ENCODE measurements at places on chromosomes 16 and 17.

DNA sequence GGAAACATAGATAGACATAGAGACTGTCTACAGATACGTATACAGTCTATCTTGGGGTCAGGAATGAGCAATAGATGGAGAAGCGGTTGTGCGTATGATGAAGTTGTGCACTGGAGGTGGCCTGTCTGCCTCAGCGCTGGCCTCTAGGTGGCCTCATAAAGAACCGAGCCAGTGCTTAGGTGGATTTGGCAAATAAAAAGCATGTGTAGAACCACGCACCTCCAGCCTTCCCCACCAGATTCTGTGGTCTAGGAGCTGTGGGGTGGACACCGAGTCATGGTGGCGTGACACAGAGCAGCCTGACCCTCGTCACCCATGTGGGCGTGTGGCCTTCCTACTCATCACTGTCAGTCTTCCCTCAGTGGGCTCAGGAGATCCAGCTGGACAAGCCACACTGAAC lies 34.0 kb downstream of the PGS1 start:
- peak; percentile 40 for DNase-seq

DNA sequence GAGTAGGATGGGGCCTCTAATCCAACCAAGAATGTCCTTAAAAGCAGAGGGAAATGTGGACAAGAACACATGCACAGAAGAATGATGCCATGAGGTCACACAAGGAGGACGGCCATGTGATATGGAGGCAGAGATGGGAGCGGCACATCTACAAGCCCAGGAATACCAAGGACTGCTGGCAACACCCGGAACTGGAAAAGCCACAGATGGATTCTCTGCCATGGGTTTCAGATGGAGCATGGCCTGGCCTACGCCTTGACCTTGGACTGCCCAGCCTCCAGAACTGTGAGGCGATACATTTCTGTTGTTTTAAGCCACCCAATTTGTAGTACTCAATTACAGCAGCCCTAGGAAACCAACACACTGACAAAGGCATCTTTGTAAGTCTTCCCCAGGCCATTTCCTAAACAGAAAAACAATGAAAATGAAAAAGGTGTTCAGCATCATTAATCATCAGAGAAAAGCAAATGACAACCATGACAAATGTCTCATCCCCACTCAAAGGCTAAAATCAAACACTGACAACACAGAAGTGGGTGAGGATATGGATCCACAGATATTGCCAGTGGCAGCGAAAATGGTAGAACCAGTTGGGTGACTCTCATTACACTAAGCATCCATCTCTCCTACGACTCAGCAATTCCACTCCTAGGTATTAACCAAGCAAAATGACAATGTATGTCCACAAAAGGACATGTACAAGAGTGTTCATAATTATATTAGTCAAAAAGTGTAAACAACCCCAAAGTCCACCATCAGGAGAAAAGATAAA lies 76.9 kb upstream of the CNEP1R1 start:
- no peak for DNase-seq

DNA sequence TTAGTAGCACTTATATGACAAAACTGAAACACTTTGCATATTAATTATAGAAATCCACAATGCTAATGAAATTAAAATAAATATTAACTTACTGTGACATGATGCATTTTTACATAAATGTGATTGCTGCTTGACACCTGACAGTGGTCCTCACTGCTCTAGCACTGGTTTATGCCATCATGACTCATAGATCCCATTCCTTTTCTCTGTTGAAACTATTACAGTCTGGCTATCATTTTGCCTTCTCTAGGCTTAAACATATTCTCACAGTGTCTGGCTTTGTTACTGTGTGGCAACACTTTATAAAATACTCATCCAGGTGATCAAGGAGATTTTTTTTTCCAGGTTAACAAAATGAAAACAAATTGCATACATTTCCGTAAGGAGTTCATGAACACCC lies 108.0 kb downstream of the MRTFB start:
- no peak for DNase-seq

DNA sequence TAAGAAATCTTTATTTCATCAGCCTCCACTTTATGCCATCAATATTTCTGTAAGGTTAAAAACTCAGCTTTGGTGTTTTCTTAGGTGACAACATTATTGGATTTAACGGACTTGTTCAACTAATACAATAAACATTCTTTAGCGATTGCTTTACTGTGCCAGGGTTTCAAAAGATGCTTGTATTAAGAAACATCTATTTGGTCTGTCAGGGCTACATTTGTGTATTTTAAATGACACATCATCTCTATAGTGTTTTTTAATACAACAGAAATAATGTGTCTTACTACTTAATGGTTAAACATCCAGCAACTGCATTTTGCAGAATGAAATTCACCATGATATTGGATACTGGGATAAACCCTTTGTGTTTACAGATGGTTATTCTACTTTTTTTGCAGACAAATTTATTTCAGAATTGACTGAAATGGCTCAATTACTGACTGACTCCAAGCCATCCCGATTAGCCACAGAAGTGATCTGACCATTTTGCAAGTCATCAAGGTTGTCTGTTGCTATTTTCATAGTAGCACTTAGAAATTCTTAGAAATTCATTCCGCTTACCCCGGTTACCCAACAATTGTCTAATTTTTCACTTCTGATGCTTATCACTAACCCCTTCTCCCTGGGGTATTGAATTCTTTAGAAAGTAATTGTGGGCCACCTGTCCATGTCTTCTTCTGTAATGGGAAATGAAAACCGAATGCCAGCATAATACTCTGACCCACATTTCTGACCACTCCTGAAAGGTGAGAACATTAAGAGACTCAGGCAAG lies 63.7 kb downstream of the HS3ST3A1 start:
- peak; percentile 72 for DNase-seq

DNA sequence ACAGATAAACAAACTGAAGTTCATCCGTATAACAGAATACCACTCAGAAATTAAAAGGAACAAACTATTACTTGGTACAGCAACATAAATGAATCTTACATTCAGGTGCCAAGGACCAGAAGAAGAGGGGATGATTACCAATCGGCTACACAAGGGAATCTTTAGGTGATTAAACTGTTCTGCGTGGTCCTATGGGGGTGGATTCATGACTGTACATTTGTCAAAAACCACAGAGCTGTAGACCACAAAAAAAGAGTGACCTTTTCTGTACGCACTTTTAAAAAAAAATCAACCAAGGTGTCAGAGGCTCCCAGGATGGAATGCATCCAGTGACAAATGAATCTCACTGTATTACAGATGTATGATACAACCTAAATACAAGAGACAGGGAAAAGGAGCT lies 110.8 kb downstream of the CDYL2 start:
- DNase-seq, result no peak

DNA sequence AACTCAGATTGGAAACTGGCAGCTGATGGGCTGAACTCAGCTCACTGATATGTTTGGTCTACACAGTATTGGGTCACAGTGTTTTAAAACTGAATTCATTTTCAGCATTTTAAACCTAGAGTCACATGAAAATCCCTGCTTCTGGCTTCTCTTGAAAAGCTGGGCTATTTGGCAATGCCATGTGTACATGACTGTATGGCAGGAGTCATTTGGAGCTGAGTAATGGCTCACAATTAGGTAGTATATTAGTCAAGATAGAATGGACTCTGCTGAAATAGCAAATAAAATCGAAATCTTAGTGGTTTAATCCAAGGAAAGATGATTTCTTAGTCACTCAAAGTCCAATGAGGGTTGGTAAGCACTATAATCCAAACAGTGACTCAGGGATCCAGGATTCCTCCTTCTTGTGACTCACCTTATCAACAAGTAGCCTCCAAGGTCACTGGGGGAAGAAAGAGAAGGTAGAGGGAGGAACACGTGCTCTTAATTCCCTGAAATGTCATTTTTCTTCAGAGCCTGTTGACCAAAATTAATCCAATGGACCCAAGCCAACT lies 13.9 kb upstream of the PMP22 start:
- DNase-seq, result no peak

- DNase-seq, result no peak
Observed at GRCh38 chr16:1208239-1208830, 16.7 kb downstream of the TPSG1 start.

DNA sequence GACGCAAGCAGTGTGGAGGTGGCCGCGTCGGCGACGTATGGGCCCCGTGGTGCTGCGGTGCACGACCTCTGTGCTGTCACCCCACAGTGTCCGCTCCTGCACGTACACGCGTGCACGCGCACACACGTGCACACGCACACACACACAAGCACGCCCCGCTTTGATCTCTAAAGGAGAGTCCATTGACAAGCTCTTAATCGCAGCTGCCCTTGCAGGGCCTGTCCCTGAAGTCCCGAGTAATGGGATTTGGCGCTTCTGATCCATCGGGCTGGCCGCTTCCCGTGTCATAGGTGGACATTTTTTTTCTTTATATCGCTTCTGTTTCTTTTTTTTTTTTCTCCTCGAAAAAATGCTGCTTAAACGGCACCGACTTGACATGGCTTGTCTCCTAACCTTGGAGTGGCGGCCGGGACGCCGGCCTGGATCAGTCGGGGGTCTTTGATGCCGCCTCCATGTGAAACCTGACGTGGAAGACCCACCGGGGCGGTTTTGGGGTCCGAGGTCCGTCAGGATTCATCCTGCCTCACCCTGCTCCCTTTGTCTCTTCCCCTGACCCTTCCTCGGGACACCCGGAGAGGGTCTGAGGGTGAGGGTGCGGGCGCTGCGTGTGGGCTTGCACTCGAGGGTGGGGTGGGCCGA lies 8.3 kb upstream of the AXIN1 start:
- DNase-seq, result no peak

- DNase-seq, result no peak
Observed at GRCh38 chr16:9365370-9365728, 273.9 kb downstream of the HAPSTR1 start.

GRCh38 chr17:49383060-49383459 lies 21.0 kb upstream of the ZNF652 start:
- DNase-seq, result no peak

GRCh38 chr17:47850692-47851573 lies at the start of gene SP6:
Gene SP6, minus strand, starts transcription at chr17:47851163. Its CDS starts 2,734 bp downstream, at chr17:47848429.
- no peak for DNase-seq

DNA sequence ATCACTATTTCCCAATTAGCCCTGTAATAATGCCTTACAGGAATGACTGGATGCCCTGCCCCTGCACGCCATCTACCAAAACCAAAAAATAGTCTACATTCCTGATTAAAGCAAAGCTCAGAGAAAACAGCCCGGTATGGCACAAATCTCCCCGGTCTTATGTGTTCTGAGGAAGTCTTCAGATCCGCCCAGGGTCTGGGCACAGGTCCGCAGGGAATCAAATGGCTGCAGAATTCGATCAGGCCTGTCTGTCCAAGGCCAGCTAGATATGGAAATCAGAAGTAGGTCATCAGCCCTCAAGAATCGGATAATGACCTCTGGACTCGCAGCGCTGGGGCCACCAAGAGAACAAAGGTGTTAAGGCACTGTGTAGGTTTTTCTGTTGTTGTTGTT lies 171.0 kb downstream of the ZFHX3 start:
- DNase-seq, result no peak

GRCh38 chr17:6677158-6677831 lies 25.7 kb downstream of the C17orf100 start:
- peak; percentile 7 for DNase-seq

Measured in GF-D8 (cell line).